Right atrium auricular region (tissue), 2 donors: ENCODE measurements at places on chromosomes 4 and X.

GRCh38 chr4:94488670-94489069 lies 36.9 kb downstream of the PDLIM5 start:
- DNase-seq: no peak

GRCh38 chr4:66284991-66285451 lies 614.7 kb upstream of the EPHA5 start:
- DNase-seq: no peak

- no peak for DNase-seq
These were observed 803.9 kb downstream of the C4orf33 start for GRCh38 chr4:129899849-129900248.

- no peak for DNase-seq
These were observed 31.1 kb downstream of the METTL14 start for GRCh38 chr4:118716304-118716703.

- DNase-seq: no peak
These were observed 72.1 kb upstream of the ETNPPL start for GRCh38 chr4:108834835-108835384.

- no peak for DNase-seq
These were observed 13.6 kb upstream of the MED14 start for GRCh38 chrX:40748977-40749376.

DNA sequence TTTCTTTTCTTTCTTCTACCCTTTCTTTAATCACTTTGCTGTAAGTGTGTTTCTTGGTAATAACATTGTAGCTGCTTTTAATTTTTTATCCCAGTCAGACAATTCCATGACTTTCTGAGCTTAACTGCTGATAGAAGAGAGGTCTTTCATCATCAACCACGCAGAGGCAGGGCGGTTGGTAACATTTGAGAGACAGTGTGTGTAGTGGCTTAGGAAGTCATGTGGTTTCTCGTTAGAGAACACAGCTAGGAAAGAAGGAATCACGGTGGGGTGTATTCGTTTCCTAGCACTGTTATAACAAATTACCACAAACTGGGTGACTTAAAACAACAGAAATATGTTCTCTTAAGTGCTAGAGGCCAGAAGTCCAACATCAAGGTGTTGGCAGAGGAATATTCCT lies 11.5 kb downstream of the PRPS2 start:
- no peak for DNase-seq
